ENCODE measurements at places on chromosomes 16 and 17. TPM values are rescaled to one million over a fixed set of nuclear protein-coding genes. Genes with fewer than 3 reads are reported as not detected.
A peak's percentile ranks its signal among the peaks of the same experiment; 100 is the strongest.

The OTOA gene
- 0.90 TPM for total RNA-seq

DNA sequence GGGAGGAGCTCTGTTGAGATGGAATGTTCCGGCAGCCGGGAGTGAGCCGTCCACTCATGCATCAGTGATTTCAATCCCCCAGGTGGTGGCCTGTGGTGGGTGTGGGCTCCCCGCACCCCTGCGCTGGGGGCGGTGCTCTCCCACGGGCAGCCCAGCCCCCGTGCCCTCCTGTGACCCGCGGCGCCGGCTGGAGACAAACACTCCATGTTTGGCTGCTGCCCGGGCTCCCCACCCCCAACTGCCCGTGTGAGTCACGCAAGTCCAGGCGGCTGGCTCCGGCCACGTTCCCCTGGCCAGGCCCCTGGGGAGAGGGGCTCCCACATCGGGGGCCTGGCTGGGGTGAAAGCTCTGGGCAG lies 29.4 kb downstream of the CACNA1H start:
- no peaks in the 10 kb centered on the region for H3K27me3 ChIP-seq
- DNase-seq: peak; percentile 87
- H3K27ac ChIP-seq: peak overlapping the region; percentile 17
- H3K4me1 ChIP-seq: peaks cover 20% of the 10 kb centered on the region
- H3K36me3 ChIP-seq: no peaks in the 10 kb centered on the region

- H3K4me1 ChIP-seq: peaks cover 21% of the 10 kb centered on the region
- no peak for DNase-seq
- no peaks in the 10 kb centered on the region for H3K36me3 ChIP-seq
- no peak overlapping the region for H3K27ac ChIP-seq
- H3K4me3 ChIP-seq: peak overlapping the region; percentile 41
Observed at GRCh38 chr17:72117535-72118334, 3.1 kb upstream of the SOX9 start.

DNA sequence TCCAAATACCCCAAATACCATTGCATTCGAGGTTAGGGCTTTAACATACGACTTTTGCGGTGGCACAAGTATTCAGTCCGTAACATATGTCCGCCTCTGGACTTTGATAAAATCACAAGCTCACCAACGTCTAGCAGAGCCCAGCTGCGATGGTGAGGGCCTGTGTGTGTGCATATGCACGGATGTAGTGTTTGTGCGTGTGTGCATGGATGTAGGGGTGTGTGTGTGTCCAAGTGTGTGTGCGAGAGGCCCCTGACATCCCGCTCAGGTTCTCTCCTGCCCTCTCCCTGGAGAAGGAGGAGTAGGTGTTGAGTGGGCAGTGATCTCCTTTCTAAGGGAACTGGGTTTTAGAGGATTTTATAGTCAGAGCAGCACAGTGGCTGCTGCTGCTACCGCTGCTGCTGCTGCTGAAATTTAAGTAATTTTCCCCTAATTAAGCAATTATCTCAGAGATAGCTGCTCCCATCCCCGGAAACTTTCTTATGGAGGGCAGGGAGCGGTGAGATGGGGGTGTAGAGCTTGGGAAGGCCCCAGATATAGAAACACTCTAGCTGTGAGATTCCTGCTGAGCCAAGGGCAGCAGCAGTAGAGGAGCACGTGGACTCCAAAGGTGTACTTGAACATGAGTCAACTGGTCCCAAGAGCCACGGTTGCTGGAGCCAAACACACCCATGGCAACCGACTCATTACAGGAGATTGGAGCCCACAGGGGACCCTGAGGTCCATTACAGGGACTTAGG lies 121.7 kb upstream of the SDK2 start:
- peaks cover 8% of the 10 kb centered on the region for H3K4me1 ChIP-seq
- no peak overlapping the region for H3K27ac ChIP-seq
- no peaks in the 10 kb centered on the region for H3K36me3 ChIP-seq

- H3K4me1 ChIP-seq: peaks cover 4% of the 10 kb centered on the region
- no peaks in the 10 kb centered on the region for H3K36me3 ChIP-seq
- DNase-seq: no peak
- H3K4me3 ChIP-seq: no peak overlapping the region
- H3K27me3 ChIP-seq: no peaks in the 10 kb centered on the region
- H3K27ac ChIP-seq: no peak overlapping the region
Observed at GRCh38 chr17:56756536-56756935, 77.2 kb downstream of the C17orf67 start.

GRCh38 chr16:19940195-19940594 lies 55.5 kb upstream of the GPRC5B start:
- no peak for DNase-seq
- H3K36me3 ChIP-seq: no peaks in the 10 kb centered on the region
- peaks cover 4% of the 10 kb centered on the region for H3K27me3 ChIP-seq

The SLC26A11 gene
- total RNA-seq: 51.6 TPM

GRCh38 chr17:51351890-51352289 lies 91.5 kb downstream of the UTP18 start:
- H3K4me1 ChIP-seq: no peaks in the 10 kb centered on the region
- no peak overlapping the region for H3K27ac ChIP-seq
- H3K4me3 ChIP-seq: no peak overlapping the region
- H3K36me3 ChIP-seq: no peaks in the 10 kb centered on the region
- no peak for DNase-seq
